ENCODE measurements at places on chromosomes 16 and 17.
A peak's percentile ranks its signal among the peaks of the same experiment; 100 is the strongest.

GRCh38 chr17:16287563-16288027 is 65.7 kb downstream of the CENPV start:
- peak; percentile 74 for DNase-seq

GRCh38 chr16:22192261-22193062 is 13.6 kb upstream of the EEF2K start:
- DNase-seq = peak; percentile 87

DNA sequence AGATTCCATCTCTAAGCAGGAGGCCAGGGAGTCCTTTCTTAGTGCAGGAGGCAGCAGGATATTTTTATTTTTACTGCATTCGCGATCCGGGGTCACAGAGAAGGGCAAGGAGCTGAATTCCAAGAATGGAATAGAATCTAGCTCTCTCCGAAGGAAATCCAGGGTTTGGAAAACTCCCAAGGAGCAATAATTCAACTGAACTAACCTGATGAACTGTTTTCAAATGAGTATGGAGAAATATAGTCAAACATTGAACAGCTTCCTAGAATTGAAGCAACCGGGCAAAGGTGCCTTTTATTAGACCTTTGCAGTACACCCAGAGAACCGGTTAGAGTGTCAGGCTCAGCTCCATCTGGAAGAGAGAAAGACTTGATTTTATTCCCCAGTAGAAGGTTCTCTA is 120.7 kb upstream of the MAF start:
- DNase-seq = no peak

DNA sequence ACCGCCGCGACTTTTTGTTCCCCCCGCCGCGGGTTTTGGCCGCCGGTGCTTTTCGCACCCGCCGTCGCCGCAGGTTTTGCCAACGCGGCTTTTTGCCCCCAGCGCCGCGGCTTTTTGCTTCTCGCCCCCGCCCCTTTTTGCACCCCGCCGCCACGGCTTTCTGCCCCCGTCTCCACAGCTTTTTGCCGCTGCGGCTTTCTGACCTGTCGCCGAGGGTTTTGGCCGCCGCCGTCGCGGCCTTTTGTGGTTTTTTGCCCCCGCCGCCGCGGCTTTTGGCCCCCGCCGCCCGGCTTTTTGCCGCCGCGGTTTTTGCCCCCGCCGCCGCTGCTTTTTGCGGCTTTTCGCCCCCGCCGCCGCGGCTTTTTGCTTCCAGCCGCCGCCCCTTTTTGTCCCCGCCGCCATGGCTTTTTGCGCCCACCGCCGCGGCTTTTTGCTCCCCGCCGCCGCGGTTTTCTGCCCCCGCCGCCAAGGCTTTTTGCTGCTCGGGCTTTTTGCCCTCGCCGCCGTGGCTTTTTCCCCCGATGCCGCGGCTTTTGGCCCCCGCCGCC is 151.1 kb downstream of the KCNJ18 start:
- no peak for DNase-seq

Data from EL (cell line).